ENCODE measurements at places on chromosomes 1 and 21.

DNA sequence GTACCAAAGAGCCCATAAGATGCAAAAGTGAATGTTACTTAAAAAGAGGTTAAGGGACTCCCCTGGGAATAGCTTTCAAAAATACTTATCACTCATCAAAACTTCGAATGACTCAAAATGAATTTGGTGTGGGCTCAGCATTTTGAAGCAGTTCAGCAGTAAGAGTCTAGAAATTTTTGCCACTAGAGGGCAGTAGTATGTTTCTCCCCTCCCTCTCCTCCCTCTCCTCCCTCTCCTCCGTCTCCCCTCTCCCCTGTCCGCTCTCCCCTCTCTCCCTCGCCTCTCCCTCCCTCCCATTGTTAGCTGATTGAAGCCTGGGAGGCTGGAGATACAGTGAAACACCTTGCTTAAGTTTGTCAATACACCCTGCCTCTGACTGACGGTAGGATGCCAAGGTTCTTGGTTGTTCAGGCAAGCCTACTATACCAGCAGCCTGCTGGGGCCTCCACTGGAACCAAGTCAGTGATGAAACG, 70.8 kb upstream of the TENT5C start:
- DNase-seq = no peak

- DNase-seq = no peak
Observed at GRCh38 chr1:184283999-184284398, 102.8 kb upstream of the C1orf21 start.

GRCh38 chr1:94554580-94554979, 13.0 kb upstream of the F3 start:
- no peak for DNase-seq

GRCh38 chr1:96872757-96873156, 151.2 kb downstream of the PTBP2 start:
- no peak for DNase-seq

DNA sequence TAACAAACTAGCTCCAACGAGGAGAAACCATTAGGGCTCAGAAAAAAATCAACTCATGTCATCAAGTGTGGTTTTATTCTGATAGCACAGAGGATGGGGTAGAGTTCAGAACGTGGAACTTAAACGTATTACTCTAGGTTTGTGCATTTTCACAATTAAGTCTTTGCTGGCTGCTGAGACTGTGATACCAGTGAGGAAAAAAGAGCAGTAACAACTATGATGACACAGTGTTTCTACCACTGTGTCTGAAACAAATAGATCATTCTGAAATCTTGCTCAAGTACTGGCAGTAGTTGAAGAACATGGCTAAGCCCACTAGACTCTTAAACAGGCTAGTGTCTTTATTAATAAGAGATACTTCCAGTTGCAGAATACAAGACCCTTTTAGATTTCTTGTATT, 31.0 kb downstream of the NUCKS1 start:
- no peak for DNase-seq

DNA sequence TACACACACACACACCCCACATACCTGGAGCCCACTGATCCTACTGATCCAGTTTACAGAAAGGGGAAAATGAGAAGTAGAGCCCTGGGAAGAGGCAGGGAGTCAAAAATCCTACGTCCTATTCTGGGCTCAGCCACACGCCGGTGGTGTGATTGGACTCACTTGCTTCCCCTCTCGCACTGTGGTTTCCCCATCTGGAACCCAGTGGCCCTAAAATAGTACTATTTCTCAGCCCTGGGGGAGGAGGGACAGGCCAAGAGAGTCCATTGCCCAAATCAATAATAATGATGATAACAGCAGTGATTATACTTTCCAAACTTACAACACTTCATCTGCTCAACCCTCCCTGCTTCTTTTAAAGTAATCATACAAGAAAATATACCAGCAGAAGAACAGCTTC, 2.9 kb upstream of the PIGR start:
- DNase-seq = no peak

DNA sequence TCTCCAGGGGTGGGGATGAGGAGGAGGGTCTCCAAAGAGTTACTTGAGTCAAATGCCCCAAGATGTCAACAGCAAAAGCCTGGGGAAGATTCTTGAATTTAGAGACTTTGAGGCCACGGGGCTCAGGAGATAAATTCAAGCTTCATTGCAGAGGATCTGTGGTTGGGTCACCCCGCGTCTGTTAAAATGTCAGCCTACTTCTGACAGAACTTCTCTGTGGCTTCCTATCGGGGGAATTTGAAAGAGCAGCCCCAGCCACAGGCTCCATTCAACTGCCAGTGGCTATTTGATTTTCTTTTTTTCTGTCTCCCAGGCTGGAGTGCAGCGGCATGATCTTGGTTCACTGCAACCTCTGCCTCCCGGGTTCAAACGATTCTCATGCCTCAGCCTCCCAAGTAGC, 62.5 kb upstream of the EFHD2 start:
- no peak for DNase-seq

DNA sequence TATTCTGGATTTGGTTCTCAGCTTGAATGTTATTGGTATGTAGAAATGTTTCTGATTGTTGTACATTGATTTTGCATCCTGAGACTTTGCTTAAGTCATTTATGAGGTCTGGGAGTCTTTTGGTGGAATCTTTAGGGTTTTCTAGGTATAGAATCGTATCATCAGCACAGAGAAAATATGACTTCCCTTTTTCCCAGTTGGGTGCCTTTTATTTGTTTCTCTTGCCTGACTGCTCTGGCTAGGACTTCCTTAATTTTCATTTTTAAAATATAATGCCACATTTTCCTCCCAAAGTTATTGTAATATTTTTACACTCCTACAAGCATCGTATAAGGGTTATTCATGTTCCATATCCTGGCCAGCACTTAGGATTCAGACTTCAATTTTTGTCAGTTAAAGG, 111.1 kb downstream of the FNBP1L start:
- DNase-seq = no peak

GRCh38 chr1:205989786-205990185, 13.4 kb downstream of the RAB7B start:
- DNase-seq = no peak

DNA sequence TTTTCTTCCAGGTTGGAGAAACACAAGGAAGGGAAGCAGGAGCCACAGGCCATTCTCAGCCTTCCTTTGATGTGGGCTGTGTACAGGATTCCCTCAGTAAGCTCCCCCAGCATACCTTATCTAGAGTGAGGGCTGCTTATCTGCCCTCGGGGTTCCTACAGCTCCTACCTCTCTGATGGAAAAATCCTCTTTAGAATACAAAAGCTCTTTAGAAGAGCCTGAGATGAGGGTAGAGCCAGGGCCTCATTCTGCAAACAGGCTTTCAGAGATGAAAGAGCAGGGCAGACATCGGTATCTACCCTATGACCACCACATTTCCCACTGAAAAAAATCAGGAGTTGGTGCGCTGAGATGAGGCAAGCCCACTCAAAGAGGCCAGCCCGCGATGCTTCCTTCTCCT, 85.1 kb downstream of the PLPP3 start:
- DNase-seq = no peak

- DNase-seq = no peak
Observed at GRCh38 chr1:37094302-37094701, 60.0 kb upstream of the GRIK3 start.

DNA sequence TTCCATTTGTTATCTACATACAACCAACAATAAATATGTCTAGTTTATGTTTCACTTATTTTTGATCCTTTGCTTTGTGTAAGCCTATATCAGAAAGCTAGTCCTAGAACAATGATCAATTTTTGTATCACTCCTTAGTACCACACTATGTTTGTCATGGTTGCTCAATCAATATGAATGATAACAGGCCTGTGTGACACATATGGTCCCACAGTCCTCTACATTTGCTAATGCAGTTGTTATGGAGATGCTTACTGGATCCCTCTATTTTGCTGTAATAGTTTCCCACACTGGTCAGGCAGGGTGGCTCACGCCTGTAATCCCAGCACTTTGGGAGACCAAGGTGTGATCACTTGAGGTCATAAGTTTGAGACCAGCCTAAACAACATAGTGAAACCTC, 59.1 kb downstream of the ERO1B start:
- DNase-seq = no peak

DNA sequence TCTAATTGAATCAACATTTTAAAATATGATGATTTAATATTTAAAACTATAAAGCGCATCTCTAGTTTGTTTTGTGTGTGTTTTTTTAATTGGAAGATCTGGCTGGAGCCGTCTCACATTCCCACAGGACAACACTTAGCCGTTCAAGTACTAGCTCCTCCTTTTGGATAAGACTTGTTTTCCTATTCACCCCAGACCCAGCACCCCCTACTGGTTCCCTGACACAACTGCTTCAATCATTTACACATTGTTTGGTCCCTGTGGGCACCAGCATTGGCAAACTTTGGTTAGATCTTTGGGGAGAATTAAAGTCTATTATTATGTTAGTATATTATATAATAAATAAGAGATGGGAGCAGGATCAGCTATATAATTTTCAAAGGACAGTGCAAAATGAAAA, 34.5 kb downstream of the TYW3 start:
- no peak for DNase-seq

GRCh38 chr1:89087241-89087640, 22.2 kb upstream of the GBP1 start:
- no peak for DNase-seq

- no peak for DNase-seq
Observed at GRCh38 chr1:53783056-53783455, 44.1 kb upstream of the GLIS1 start.

DNA sequence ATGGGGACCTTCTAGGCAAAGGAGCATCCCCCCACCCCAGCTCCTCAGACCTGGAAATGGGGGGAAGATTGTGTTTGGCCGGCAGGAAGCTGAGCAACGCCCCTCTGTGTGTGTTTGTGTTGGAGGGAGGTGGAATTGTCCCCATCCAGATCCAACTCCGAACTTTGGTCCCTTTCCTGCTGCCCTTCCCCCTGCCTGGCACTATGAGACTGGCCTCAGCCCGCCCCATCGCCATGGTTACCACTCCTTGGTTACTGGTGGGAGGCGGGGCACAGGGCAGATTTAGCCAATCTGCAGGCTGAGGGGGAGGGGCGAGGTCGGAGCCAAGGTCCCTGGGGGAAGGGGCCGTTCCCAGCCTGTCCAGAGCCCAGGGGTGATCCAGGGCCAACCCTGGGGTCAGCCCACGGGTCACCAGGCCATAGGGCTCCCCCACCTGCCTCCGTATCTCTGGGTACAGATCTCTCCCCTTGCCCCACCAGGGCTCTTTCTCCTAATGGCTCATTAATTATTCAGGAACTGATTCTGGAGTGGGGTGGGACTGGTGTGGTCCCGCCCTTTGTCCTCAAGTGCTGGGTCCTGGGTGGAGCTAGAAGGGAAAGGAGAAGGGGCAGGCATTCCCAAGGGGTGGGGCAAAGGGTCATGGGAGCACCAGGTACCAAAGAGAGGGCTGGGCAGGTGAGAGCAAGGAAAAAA, 15.2 kb downstream of the PTPRF start:
- peak; percentile 80 for DNase-seq

DNA sequence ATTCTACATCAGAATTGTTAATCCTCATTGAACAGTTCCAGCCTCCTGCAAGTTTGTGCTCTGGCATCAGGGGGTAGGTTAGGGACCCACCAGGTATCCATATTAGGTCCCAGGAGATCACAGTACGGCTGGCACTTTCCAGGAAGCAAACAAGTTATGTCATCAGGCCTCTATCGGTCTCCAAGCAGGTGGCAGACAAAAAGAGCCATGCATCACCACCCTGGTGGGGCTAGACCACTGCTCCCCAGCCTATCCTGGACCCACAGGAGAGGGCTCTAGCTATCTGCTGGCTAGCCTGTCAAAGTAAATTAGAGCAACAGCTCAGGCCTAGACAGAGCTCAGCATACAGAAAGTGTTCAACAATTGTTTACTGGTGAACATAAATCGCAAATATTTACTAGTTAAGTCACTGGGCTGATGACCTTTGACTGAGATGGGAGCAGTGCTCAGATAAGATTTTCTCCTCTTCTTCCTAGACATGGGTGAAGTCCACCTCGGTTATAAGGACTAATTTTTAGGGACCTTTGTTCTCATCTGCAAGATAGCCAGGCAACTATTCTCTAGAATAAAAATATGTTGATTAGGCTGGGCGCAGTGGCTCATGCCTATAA, 6.4 kb downstream of the NUAK2 start:
- DNase-seq = no peak

- DNase-seq = no peak
Observed at GRCh38 chr21:15050568-15051377, 14.0 kb downstream of the NRIP1 start.

- no peak for DNase-seq
Observed at GRCh38 chr1:163914785-163915413, 593.1 kb downstream of the NUF2 start.

GRCh38 chr1:240107058-240107684, 15.5 kb downstream of the FMN2 start:
- no peak for DNase-seq

DNA sequence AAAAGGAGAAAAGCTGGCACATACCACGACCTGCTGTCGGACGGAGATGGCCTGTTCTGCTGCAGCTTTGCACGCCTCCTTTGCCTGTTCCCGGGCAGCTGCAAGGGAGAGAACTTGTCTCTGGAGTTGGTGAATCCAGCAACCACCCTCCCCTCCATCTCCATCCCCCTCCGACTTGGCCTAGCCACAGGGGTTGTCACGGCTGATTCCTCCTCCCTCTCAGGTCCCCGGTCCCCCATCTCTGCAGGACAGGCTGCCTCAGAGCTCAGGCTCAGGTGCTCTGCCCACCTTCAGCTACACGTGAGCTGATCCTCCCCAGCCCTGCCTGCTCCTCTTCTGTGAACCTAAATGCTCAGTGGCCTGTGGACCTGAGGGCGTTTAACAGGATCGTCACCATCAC, 11.1 kb upstream of the SRM start:
- DNase-seq = no peak

DNA sequence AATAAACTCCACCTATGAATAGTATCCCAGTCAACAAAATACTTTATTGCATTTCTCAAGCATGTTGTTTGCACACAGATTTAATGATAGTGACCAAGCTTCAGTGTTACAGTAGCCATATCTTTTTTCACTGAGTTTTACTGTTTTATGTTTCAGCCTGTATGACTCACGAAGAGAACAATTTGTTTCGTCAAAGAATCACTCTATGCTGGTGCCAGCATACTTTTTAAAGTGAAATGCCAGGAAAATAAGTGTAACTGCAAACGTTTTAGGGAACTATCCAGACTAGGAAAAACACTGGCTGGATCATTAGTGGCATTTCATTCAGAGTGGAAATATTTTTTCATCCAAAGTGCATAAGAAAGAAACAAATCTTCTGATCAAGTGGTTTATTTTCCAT, 210.8 kb downstream of the COL11A1 start:
- DNase-seq = no peak

GRCh38 chr1:22794647-22795365, 84.2 kb downstream of the EPHB2 start:
- DNase-seq = no peak

DNA sequence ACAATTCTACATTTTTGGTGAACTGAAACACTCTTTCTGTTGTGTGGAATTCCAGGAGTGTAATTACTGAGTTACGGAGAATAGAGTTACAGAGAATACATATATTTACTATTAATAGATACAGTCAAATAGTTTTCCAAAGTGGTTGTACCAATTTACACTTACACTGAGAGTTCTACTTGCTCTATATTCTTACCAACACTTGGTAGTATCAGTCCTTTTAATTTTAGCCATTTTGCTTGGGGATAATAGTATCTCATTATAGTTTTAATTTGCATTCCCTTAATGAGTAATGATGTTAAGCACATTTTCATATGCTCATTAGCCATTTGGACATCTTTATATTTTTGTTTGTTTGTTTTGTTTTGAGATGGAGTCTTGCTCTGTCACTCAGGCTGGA, 28.9 kb downstream of the AGO4 start:
- no peak for DNase-seq
